Astrocyte of the spinal cord (primary cell): ENCODE measurements at places on chromosomes 11 and 22.

DNA sequence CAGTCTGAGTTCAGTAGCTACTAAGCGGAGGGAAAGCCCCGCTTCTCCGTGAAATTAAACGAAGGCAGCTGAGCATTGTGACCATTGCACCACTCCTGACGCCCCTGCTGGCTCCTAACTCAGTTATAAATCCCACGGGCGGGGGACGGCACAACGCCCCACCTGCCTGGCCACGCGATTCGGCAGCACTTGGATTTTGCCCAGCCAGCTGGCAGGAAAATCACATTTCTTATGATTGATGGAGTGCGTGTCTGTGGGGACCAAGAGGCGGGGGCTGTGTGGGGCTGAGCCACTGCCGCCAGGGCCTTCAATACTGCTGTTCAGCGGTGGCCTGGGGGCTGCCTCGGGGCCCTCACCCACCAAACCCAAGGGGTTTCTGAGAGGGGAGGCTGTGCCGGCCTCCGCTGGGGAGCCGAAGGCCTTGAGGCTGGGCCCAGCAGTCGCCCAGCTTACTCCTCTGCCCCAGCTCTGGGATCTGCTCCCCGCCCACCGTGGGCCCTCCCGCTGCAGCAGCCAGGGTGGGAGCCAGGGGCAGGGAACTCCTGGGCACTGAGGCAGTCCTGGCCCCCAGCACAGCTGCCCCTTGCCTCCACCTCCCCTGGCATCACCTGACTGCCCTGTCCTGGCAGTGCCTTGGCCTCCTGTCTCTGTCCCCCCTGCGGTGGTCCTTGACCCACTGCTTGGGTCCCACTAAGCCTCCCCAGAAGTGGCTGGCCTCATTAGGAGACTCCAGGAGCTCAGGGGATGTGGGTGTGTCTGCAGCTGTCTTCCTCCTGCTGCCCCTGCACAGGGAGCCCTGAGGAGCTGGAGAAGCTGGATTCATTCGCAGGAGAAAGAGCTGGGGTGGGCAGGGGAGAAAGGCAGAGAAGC, 30.7 kb downstream of the SHISAL1 start:
- no peak for DNase-seq

GRCh38 chr11:47913529-47914244, 65.5 kb upstream of the NUP160 start:
- no peak for DNase-seq

- DNase-seq: no peak
Observed at GRCh38 chr22:37792494-37792893, 15.2 kb upstream of the GCAT start.

DNA sequence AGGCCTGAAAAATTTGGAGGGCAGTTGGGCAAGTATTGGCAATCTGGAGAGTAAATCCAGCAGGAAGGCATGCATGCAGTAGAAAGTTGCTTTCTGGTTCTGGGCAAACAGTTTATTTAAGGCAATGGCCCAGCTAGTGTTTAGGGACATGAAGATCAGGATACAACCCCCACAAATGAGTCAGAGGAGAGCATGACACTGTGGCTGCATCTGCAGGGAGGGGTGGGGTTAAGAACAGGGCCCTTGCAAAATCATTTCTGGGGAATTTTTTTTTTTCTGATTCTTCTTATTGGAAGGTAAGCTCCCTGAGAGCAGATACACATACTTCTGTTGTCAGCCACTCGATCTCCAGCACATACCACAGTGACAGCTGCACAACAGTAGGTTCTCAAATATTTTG, 61.1 kb downstream of the FDX1 start:
- peak; percentile 20 for DNase-seq

- DNase-seq: no peak
Observed at GRCh38 chr11:114606003-114606801, 10.6 kb upstream of the NXPE4 start.

- no peak for DNase-seq
Observed at GRCh38 chr11:14860511-14860910, 31.5 kb downstream of the CYP2R1 start.

GRCh38 chr11:64971421-64972233, at the start of gene MAJIN:
TSS of gene MAJIN (minus strand) at chr11:64972108. CDS start at chr11:64959405, 12,703 bp downstream.
- peak; percentile 62 for DNase-seq

DNA sequence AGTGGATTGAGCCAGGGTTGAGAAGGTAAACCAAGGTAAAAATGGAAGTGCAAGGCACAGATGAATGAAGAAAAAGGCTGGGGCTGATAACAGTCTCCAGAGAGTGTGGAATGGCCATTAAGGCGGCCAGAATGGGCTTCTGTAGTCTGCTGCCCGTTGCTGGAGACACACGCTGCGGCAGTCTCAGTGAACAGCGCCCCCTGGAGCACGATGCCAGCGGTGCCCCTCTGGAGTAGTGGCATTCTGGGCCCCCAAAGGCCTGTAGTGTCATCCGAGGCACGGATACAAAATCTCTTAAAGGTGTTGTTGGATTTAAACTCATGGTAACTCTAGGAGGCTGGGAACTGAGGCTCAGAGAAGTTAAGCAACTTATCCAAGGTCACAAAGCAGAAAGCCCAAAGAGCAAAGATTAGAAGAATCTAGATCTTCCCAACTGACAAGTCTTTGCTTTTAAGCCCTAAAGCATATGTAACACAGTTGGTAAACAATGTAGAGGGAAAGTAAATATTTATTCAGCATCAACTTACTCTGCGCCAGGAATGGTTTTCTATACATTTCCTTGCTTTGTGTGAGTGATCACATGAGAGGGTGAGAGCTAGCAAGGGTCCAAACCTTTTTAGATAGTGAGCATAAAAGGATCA, 18.2 kb downstream of the KCNJ1 start:
- peak; percentile 22 for DNase-seq

DNA sequence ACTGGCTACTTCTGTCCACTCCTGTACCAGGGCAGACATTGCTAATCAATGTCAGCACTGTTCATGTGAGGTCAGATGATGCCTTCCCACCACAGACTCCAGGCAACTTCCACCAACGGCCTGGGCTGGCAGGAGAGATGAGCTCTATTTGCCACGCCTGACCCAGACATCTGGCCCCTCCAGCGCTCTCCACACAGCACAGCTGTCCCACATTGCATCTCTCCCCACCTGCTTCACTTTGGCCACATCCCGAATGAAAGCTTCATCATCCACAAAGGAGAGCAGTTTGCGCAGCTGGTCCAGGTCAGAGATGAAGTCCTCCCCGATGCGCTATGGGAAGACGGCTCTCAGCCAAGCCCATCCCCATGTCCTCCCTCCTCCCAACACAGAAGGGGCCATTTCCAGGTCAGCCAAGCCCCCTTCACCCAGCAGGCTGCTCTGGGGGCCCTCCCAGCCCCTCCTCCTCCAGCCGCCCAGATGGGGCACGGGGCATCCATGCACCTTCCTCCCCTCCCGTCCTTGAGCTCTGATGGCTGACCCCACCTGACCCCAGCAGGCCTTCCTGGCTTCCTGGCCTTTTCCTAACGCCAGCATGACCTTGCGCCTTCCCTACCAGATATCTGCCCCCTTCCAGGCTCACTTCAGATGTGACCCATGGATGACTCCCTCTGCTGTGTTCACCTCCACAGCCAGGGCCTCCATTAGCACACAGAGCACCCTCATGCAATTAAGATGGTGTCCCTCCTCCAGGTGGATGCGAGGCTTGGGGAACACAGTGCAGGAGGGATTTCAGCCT, 7.4 kb downstream of the PYGM start:
- DNase-seq: no peak

DNA sequence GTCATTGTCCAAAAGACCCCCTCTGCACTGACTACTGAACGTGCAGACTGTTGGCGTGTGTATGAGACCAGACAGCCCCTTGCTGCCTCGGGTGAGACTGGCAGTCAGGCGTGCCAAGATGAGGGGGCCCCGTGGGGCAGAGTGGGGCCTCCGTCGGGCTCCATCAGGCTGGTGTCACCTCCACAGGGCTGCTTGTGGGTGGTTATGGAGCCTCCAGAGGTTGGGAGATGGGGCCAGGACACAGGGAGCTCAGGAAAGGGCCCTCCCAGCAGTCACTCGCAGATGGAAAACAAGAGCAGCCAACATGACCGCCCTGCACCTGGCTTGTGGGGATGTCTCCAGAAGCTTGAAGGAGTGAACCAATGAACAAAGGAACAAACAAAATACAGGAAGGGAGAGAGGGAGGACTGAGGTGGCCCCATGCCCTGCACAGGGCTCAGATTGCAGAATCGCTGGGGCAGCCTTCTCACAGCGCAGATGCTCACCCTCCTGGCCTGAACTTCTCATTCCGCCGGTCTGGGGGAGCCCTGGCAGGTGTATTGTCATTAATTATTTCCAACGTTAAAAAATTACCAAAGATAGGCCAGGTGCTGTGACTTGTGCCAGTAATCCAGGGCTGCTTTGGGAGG, 5.5 kb upstream of the PHLDA2 start:
- DNase-seq: no peak

GRCh38 chr11:78022397-78023396, at the start of gene KCTD14:
TSS of gene KCTD14 (minus strand) at chr11:78023276. CDS start at chr11:78023249, 27 bp downstream.
- no peak for DNase-seq

DNA sequence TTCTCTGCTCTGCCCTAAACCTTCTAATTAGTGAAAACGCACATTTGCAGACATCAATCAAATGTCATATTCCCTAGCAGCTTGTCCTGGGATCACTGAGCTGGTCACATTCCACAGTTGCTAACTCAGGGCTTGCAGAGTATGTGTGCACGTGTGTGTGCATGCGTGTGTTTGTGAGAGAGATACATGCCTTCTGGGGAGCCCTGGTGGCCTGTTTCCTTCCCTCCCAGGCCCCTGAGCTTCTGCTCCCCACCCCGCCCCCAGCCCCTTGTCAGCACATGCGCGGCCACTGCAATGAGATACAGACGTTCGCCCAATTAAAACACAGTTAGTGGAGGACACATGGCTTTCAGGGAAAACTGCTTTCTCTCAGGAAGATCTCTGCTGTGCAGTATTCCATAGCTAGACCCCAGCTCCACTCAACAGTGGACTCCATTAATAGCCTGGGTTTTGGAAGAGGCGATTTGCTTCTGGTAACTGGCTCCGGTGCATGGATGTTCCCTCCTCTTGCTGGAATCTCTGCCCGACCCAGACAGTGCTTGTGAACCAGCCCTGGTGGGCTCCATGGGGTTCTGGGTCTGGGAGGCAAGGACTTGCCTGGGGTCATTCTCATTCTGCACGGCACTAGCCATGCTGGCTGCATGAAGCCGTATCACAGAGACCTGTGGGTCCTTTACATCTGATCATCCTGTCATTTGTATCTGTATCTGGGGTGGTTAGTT, 17.7 kb downstream of the LRP5 start:
- DNase-seq: no peak

- DNase-seq: no peak
Observed at GRCh38 chr11:60783141-60783484, 2.0 kb upstream of the MS4A10 start.

GRCh38 chr22:36415415-36416168, 27.8 kb upstream of the MYH9 start:
- DNase-seq: no peak

DNA sequence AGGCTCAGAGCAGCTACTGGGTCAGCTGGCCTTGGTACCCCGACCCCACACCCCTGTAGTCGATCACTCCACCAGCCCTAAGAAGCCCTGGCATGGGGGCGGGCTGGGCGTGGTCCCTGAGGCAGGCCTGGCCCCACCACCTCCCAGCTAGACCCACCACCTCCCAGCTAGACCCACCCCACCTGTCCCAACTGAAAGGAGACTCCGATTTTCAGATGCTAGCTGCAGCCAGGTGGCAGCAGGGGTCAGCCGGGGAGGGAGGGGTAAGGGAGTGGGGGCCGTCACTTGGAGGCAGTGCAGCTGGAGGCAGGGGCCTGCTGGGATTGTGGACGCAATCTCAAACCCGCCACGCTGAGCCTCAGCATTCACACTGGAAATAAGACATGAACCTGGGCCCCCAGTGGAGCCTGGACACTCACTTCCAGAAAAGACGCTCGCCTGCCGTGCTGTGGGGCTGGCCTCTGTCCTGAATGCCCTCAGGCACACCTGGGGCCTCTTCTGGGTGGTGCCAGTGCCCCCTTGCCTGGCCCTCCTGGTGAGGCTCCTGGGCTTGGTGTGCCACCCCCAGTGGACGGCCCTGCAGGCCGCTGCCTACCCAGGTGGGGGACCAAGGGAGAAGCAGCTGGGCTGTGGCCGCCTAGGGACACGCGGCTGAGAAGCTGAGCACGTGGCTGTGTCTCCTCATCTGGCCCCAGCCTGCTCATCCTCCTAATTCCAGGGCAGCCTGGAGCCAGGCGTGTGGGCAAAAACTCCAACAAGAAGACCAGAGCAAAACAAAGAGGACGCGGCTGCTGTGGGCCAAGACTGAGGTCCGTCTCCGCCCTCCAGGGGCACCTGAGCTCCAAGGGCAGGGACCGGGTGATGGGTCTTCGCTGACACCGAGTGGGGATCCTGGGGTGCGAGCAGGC, 26.7 kb downstream of the OSBPL5 start:
- DNase-seq: no peak

DNA sequence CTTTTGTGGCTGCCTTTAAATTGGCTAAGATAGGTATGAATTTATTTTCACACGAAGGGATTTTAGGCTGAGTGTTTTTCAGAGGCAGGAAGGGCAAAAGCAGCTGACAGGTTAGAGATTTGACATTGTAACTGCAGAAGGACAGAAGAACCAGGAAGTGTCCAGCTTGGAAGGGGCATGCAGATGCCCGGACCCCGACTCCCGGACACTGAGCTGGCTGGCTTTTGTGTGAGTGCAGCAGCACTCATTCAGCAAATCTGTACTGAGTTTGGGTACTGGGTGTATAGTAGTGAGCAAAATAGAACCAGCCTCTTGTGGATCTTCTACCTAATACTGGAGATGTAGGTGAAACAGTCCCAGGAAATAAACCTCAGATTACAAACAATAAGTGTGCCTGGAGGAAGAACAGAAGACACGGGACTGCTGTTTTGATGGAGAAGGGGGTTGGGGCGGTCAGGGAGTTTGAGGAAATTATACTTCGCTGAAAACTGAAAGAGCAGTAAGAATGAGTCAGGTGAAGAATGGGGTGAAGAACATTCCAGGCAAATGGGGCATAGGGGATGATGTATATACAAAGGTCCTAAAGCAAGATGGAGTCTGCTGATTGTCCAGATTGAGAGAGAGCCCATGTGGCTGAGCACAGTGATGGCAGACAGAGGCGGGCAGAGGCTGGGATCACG, 64.6 kb downstream of the PPFIBP2 start:
- no peak for DNase-seq

DNA sequence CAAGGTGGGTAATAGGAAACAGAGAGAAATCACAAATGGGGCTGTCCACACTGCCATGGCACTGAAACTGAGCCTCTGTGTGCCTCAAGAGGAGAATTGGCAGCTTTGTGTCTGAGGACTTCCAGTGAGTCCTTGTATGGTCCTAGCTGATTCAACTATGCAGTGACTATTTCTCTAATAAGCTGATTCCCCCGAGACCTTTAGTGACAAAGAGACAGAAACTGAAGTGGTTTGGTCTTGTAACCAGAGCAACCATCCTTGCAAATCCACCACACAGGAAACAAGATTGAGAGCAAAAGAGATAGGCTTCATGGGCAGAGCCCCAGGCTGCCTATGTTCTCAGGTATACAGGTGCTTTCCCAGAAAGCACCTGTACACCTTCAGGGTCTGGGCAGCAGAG, 1038.5 kb downstream of the NTM start:
- no peak for DNase-seq

GRCh38 chr11:109838026-109838425, 255.2 kb upstream of the ZC3H12C start:
- no peak for DNase-seq

- no peak for DNase-seq
Observed at GRCh38 chr22:42367980-42368378, 64.2 kb downstream of the NFAM1 start.

- DNase-seq: no peak
Observed at GRCh38 chr11:57276169-57276970, 39.3 kb upstream of the APLNR start.
